Thymus (tissue), 14 donors: ENCODE measurements at places on chromosomes 6 and 20. TPM values are rescaled to one million over a fixed set of nuclear protein-coding genes. Genes with fewer than 3 reads are reported as not detected.

The KIF25 gene
- total RNA-seq: 0.80 TPM

- no peak for DNase-seq
These were observed 126.7 kb upstream of the MLIP start for GRCh38 chr6:53984581-53984980.

The DLK2 gene
- total RNA-seq: 1.5 TPM

GRCh38 chr20:32917191-32917950, 58.6 kb downstream of the EFCAB8 start:
- DNase-seq: no peak

The NKX2-2 gene
- total RNA-seq: 0.05 TPM

The RIPPLY2 gene
- total RNA-seq: 0.28 TPM
